ENCODE measurements at places on chromosomes 13 and 19.

GRCh38 chr19:33437821-33438671, 64.5 kb downstream of the CEBPG start:
- no peak for DNase-seq

DNA sequence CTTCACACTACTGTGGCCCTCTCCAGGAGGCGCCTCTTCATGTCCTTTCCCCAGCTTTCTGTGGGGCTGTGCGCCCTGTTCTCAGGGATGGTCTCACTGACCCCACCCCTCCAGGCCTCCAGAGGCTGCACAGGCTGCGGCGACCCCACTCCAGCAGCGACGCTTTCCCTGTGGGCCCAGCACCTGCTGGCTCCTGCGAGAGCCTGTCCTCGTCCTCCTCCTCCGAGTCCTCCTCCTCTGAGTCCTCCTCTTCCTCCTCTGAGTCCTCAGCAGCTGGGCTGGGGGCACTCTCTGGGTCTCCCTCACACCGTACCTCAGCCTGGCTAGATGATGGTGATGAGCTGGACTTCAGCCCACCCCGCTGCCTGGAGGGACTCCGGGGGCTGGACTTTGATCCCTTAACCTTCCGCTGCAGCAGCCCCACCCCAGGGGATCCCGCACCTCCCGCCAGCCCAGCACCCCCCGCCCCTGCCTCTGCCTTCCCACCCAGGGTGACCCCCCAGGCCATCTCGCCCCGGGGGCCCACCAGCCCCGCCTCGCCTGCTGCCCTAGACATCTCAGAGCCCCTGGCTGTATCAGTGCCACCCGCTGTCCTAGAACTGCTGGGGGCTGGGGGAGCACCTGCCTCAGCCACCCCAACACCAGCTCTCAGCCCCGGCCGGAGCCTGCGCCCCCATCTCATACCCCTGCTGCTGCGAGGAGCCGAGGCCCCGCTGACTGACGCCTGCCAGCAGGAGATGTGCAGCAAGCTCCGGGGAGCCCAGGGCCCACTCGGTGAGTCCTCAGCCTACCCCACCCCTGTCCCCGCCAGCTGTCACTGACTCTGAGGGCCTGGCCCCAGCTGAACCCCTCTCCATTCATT, 11.2 kb downstream of the ARHGAP33 start:
- no peak for DNase-seq

DNA sequence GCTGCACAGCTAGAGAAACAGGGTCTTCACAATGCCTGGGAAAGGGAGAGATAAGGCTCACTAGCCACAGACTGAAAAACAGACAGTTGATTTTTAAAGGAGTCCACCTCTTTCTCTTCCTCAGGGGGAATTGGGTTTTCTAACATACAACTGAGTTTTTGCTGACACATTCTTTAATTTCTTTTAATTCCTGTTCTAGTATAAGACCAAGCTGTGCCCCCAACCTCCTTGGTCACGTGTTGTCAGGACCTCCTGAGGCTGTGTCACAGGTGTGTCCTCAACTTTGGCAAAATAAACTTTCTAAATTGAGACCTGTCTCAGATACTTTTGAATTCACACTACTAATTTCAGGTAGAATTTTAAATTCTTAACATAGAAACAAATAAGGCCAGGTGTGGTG, 12.1 kb upstream of the ZNF492 start:
- no peak for DNase-seq

GRCh38 chr19:15529774-15530372, 21.5 kb downstream of the CYP4F22 start:
- DNase-seq, result no peak

DNA sequence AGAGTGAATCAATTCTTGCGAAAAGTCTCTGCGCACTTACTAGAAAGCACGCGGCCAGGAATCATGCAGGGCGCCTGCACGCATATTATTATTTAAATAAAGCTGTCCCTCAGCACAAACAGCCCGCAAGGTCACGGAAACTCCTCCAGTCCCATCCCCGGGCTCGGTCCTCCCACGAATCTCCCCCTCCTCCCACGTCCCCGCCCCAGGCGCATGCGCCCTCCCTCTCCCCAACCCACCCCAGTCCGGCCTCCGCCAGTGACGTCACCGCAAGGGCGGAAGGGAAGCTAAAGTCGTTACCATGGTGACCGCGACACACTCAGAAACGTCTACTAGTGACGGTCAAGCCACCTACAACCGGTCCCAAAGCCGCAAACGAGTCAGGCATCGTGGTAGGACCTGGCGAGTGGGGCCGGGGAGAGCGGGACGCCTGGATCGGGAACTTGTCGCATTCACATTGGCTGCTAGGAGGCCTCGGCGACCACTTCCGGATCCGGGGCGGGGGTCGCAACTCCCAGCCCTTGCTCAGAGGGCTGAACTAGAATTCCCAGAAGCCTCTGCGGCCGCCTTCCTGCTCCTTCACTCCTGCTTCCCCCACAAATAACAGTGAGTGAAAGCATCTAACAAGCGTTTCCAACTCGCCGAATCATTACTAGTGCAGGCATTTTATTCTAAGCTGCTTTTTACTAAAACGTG, at the start of gene ZSCAN5A:
Gene ZSCAN5A, minus strand, starts transcription at position 459 of the 696 bp plus-strand sequence. CDS start 89,793 bp downstream, outside the sequence.
- DNase-seq, result peak; percentile 98

- no peak for DNase-seq
Observed at GRCh38 chr13:81726037-81726726, 1385.3 kb upstream of the SPRY2 start.

DNA sequence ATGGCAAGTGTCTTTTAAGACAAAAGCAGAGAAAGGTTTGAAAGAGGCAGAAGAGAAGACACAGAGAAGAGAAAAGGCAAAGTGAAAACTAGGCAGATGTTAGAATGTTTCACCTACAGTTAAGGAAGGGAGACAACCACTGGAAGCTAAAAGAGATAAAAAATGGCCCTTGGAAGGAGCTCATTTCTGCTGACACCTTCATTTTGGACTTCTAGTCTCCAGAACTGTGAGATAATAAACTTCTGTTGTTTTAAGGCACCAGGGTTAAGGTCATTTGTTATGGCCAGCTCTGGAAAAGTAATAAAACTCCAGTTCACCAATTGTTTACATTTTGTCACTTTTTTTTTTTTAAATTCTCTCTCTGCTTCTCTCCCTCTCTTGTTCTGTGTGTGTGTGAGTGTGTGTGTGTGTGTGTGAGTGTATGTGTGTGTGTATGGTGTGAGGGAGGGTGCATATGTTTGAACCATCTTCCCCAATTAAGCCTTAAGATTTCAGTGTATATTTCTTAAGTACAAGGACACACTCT, 374.6 kb downstream of the DACH1 start:
- no peak for DNase-seq

DNA sequence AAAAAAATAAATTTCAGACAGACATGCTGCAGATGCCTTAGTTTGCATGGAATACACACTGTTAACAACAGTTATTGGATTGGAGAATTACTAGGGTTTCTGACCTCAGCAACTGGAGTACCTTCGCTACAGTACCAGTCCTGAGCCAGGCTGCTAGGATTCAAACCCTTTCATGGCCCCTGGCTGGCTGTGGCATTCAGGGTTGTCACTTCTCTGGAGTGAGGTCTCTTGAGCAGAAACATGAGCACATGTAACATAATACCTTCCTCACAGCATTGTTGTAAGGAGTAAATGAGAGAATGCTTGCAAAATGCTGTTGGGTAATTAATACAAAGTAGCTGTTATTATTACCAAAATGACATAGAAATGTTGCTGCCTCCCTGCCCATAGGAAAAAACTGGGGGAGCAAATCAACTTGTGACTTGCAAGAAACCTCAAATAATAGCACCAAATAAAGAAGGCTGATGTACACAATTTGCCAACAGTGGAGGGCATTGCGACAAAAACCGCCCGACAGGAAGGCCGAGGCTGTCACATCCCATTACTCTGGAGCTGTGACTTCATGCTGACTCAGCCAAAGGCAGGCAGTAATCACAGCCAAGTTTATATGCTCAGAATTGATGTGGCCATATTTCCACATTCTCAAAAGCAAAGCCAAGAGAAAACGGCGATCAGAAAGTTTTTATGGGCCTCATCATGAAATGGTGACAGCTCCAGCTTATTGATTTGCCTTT, 100.4 kb downstream of the RFC3 start:
- no peak for DNase-seq

DNA sequence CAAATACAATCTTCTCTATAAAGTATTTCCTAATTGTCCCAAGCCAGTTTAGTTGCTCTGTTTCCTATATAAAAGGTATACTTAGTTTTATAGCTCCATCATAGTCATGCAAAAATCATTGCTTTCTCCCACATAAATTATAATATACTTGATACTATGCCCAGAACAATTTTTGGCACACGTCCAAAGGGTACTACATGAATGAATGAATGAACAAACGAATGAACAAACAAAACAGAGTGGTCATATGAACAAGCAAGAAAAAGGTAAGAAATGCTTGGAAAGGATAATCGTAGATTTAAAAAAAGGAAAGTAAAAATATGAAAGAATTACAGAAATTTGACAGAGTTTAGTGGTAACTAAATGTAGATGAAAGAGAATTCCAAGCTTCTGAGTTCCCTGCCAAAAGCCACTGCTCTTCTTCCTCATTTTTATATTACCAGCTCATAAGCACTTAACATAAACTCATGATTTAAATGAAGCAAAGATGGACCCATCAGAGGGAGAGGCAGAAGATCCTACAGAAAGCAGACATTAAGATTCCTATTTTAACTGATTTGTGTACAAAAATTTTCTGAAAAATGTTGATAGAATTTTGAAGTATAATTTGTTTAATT, 123.2 kb downstream of the ENOX1 start:
- DNase-seq, result no peak

DNA sequence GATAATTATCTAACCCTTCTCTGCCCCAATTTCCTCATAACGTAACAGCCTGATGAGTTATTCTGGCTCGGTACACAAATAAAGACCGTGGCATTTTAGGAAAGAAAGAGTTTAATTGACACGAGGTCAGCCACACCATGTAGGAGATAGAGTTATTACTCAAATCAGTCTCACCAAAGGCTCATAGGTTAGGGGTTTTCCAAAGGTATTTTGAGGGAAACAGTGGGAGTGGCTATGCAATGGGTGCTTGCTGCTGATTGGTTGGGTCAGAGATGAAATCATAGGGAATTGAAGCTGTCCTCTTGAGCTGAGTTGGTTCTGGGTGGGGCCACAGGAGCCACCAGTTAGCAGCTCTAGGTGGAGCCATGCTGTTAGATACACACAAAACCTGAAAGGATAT, 137.5 kb downstream of the FREM2 start:
- no peak for DNase-seq

DNA sequence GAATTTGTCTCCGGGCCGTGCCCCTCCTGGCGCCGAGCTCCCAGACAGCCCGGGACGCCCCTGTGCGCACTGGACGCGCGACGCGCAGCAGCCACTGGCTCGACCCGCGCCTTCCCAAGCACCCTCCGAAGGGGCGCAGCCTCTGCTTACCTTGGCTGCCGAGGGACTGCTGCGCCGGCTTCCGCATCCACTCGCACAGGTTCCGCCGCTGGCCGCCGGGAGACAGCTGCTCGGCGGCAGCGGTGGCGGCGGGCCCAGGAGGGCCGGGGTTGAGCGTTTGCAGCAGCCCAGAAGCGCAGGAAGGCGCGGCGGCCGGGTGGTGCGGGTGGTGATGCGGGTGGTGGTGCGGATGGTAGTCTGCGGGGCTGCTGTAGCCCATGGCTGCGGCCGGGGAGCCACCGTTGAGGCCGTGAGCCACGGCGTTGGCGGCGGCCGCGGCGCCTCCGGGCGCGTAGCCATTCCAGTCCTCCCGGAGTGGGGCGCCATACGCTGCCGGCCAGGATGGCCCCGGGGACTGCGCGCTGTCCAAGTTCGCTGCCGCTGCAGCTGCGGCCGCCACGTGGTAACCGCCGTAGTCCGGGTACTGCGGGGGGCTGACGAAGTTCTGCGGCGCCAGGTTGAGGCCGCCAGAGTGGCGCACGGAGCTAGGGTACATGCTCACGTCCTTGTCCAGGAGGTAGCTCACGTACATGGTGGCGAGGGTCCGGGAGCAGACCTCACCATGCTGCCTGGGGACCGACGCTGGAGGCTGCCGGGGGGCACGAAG, 616 bp downstream of the CDX2 start:
- DNase-seq, result peak; percentile 58

GRCh38 chr13:111667757-111668156, 347.3 kb downstream of the TEX29 start:
- no peak for DNase-seq

DNA sequence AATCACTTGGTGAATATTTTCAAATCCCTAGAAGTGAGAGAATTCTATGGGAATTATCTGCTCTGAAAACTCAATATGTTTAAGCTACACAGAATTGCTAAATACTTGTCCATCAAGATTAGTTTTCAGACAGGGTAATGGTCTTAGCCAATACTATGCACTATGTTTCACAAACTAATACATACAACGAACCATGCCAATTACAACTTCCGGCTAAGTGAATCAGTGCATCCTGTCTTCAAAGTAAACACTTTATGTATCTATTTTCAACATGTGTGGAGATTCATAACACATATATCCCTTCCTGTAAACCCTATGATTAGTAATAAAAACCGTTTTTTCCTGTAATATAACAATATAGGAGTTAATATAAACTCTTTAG, 181.5 kb downstream of the POSTN start:
- DNase-seq, result no peak

- no peak for DNase-seq
Observed at GRCh38 chr13:26878438-26878837, 117.9 kb upstream of the GPR12 start.

- DNase-seq, result peak; percentile 48
Observed at GRCh38 chr13:98576200-98576945, 534 bp downstream of the STK24 start.

DNA sequence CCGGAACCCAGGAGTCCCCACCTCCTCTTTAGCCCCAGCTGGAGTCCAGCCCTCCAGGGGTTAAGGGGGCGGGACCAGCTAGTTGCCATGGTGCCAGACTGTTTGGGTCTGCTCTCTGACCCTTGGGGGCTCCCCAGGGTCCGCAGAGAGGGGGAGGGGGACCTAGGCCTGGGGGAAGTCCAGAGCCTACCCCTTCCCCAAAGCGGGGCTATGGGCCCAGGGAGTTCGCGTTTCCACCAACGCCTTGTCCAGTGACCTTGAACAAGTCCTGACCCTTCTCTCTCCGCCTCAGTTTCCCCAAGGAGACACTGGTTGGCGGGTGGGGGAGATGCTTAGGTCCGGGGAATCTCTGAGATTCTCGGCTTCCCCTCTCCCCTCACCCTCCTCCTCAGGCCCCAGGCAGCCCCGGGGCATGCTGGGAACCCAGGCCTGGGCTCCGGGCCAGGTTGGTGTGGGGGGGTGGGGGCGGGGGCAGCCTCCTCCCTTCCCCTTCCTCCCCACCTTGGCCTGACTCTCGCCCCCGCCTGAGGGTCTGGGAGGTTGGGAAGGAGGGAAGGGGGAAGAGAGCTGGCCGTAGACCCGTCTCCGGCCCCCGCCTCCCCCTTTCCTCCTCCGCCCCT, 2.6 kb upstream of the SPACA6 start:
- peak; percentile 78 for DNase-seq

GRCh38 chr19:3369337-3370213, 3.2 kb downstream of the NFIC start:
- no peak for DNase-seq

DNA sequence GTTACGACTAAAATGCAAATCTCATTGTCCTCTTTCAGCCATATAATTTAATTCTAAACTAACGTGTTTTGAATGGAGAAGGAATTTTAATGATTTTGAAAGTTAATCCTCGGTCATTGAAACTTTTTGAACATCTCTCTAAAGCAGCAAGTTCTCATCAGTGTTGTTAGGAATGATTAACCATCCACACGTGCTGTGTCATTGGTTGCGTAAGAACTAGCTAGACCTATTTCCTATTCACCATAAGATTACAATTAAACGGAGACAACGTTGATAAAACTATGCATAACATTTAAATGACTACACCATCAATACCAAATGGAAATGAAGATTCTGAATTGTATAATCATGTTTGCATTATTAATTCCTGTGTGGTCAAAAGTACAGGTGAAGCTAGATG, 155.6 kb upstream of the IRS2 start:
- no peak for DNase-seq

- peak; percentile 71 for DNase-seq
Observed at GRCh38 chr19:4456476-4456842, 1.1 kb downstream of the UBXN6 start.

All from KBM-7 (cell line).